Stimulated activated CD4-positive, alpha-beta T cell treated with anti-CD3 and anti-CD28 coated beads, Interleukin-12 subunit alpha, Interleukin-12 subunit beta, amount 100 ng/mL, for 48 hours (primary cell): ENCODE measurements at places on chromosomes 4 and X.

DNA sequence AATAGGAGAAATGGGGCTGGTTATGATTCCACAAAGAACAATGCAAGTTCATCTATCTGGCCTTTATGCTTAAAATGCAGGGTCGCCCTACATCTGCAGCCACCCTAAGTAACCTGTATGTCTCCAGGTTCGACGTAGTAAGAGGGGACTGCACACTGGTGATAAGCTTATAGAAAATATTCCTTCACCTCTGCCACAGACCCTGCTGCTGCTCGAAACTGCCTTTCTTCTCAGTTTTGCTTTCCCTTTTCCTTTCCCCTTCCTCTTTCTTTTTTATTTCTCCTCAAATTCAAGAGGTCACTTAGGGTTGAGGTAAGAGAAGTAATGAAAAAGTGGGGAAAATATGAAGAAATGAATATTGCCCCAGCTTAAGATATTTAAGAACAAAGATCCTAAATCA, 123.5 kb downstream of the DCHS2 start:
- no peak for DNase-seq

- DNase-seq = no peak
Measured at GRCh38 chrX:145502670-145503069, 255.4 kb downstream of the SPANXN1 start.

- DNase-seq = no peak
Measured at GRCh38 chr4:53616219-53616618, 24.9 kb upstream of the LNX1 start.

DNA sequence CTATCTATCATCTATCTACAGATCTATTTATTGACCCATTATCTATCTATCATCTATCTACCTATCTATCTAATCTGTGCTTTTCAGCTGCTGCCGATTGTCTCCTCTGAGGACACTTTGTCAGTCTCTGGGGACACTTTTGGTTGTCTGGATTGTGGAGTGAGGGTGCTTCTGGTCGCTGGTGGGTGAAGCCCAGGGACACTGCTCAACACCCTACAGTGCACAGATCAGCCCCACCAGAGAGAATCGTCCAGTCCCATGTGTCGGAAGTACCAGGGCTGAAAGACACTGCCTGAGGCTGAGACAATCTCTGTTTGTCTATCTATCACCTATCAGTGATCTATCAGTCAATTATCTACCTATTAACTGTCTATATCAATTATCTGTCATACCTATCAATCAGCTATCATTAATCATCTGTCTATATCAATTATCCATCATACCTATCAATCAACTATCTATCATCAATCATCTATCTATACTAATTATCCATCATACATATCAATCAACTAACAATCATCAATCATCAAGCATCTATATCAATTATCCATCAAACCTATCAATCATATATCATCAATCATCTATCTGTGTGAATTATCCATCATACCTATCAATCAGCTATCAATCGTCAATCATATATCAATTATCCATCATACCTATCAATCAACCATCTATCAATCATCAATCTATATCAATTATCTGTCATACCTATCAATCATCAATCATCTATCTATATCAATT, 70.0 kb upstream of the PPP2R3B start:
- no peak for DNase-seq

DNA sequence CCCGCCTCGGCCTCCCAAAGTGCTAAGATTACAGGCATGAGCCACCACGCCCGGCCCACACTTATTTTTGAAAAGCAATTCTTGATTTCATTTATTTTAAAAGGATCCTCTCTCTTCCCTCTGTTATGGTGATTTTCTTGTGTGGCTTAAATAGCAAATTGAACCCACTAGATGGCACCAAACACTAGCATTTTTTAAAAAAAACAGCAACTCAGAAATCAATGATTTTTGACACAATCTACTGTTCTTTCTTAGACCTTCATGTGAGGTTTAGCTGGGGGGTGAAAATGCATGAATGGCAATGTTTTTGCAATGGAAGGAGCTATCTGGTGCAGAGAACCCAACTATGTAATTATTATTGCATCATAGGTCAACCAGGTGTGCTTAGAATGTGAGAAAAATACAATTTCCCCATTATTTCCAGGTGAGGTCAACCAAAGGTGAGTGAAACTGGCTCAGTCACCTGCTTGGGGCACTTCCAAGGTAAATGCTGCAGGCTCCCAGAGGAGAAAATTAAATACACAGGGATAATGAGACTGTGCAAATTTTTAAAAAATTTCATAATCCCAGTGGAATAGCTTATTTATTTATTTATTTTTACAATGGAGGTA, 226.7 kb upstream of the PRKX start:
- DNase-seq = no peak
